ENCODE measurements at places on chromosomes 6 and 20.

- peak; percentile 4 for DNase-seq
These were observed 310.7 kb upstream of the PREP start for GRCh38 chr6:105713474-105714118.

GRCh38 chr20:44979090-44979621, 12.8 kb downstream of the STK4 start:
- DNase-seq, result no peak

DNA sequence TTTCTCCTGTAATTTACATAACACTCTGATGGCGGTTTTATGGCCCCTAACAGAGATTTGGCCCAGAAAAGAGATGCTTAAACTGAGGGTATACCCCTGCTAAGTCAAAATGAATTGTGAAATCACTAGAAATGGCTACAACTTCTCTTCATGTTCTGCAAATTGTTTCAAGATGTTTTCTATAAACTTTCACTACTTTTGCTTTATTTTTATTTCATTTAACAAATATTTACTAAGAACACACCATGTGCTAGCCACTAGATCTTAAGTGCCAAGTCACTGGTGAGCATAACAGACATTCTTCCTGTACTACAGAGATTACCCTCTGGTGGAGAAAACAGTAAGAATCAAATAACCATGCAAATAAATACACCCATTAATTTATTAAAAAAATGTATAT, 87.6 kb downstream of the KCNQ5 start:
- DNase-seq, result no peak

GRCh38 chr20:47271046-47271615, 85.4 kb downstream of the ZMYND8 start:
- no peak for DNase-seq

- no peak for DNase-seq
These were observed 90.6 kb upstream of the B3GAT2 start for GRCh38 chr6:71047417-71047816.

DNA sequence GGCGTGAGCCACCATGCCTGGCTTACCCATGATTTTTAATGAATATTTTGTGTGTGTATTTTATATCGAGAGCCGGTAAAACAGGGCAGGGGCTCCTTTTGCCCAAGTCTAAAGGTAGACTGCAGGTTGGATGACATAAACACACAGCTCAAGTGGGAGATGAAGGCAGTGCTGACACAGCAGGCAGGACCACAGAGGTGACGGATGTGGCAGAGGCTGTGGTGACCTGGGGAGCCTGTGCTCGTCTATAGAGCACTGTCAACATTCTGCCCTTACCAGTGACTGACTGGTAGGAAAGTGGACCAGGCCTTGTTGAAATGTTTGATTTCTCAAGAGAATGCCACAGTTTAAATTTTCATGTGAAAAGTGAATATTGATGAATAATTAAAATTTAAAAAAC, 137.5 kb downstream of the ZFP64 start:
- DNase-seq, result no peak

GRCh38 chr6:33417128-33417902, 592 bp downstream of the CUTA start:
- DNase-seq, result peak; percentile 88

DNA sequence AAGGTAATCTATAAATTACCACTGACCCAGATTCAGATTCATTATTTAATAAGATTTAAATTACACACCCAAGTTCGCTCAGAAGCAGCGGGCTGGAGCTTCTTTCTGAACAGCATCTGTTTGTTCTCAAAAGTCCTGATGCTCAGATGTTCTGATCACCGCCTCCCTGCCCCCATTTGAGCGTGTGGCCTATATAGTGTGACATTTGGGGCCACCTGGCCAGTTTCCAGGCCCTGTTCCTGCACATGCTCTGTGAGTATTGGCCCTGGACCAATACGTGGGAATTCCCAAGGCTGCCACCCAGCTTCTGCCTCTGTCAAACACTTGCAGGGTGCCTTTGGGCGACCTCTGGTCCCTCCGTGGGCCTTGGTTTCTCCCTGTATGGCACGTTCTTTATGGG, 228.8 kb downstream of the TFAP2C start:
- DNase-seq, result no peak

DNA sequence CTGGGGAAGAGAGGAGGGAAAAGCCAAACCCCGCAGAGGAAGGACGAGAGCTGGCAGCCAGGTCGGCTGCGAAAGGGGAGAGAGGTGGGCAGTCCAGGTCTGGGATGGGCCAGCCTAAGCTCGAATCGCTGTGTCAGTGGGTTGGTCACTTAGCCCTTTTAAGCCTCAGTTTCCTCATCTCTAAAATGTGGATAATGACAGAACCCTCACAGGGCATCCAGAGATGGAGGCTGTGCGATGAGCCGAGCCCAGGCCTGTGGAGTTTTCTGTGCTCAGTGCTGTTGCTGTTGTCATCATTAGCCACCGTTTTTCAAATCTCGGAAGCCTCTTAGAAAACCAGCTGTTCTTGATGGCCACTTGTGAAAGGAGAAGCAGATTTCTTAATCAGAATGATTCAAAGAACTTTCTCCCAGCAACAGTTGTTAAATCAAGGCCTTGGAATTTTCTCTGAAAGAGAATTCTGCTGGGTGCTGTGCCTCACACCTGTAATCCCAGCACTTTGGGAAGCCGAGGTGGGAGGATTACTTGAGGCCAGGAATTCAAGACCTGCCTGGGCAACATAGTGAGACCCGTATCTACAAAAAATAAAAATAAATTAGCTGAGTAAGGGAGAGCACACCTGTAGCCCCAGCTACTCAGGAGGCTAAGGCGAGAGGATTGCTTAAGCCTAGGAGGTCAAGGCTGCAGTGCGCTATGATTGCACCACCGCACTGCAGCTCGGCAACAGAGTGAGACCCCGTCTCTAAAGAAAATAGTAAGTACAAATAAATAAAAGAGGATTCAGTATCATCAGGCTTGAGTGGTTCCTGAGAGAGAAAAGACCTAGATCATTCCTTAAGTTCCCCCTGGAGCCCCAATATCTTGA, 46.3 kb upstream of the ENTPD6 start:
- no peak for DNase-seq

DNA sequence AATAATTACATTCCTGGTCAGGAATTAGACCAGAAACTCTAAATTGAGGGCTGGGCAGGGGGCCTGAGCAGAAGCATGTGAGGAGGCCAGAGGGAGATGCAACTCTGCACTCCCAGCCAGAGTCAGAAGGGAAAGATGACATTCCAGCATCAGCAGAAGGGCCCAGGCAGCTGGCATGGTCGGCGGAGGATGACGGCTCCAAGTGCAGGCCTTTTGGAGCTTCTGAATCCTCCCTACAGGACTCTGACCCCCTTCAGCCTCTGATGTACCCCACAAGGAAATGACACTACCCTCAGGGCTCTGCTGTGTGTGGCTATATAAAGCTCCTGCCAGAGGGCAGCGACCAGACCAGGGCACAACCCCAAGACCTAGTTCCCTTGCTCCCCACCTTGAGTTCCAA, 1.9 kb downstream of the LRFN2 start:
- DNase-seq, result no peak

DNA sequence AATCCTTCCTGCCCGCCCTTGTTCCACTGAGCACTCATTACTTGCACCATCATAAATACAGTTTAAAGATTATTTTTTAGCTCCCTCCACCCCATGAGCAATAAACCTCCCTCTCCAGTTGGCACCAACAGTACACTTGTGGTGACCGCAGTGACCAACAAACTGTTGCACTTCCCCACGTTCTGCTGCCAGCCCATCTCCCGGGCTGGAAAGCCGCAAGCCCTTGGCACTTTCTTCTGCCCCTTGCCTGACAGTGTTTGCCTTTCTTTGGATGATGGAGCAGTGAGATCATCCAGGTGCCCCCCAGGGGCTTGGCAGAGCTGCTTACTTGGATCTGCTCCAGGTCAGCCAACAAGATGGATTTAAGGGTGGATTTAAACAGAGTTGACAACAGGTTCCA, 21.6 kb downstream of the KCNB1 start:
- DNase-seq, result no peak

DNA sequence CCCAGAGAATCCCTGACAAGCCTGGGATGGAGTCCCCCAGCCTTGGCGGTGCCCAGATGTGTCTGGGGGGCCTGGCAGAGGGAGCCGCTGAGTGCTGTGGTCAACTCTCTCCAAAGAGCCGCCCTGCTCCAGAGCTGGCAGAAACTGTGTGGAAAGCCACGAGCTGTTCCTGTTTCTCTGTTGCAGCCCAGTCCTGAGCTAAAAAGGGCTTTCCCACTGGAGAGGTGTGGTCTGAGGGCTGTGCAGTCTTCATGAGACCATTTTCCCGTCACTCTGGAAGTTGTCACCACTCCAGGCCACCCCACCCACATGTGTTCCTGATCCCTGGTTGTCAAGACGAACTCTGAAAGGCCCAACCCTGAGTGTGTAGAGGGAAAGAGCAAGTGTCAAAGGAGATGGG, 99.7 kb upstream of the KCNK16 start:
- no peak for DNase-seq

GRCh38 chr6:158270389-158271127, 41.7 kb upstream of the TULP4 start:
- no peak for DNase-seq

DNA sequence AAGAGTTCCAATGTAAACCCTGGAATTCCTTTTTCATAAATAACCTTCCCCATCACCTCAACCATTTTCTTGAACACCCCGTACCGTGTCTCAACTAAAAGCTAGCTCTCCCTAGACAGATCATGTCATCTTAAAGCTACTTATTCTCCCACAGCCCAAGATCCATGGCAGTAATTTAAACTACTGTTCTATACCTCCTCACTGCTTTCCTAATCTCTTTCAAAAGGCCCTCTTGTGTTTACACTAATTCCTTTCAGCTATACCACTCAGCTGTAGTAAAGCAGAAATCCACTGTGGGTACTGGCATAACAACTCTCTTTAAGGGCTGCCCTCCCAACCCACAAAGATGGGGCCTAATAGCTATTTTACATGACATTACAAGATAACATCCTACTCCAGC, 67.5 kb downstream of the RNGTT start:
- DNase-seq, result no peak

DNA sequence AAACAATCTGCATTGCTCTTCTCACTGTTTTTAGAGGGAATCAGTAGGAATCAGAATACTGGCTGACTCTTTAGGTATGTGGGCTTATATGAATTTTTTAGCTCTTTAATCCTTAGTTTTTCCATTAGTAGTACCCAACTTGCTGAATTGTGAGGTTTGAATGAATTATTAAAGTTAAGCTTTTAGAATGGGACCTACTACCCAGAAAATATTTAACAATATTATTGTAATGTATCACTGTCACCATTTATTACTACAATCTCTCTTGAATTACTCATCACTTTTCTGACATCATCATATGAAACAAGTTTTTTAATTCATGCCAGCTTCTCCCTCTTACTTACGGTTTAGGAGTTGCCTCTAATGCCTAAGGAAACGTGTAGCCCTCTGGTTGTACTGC, 212.7 kb downstream of the BCKDHB start:
- DNase-seq, result peak; percentile 82

DNA sequence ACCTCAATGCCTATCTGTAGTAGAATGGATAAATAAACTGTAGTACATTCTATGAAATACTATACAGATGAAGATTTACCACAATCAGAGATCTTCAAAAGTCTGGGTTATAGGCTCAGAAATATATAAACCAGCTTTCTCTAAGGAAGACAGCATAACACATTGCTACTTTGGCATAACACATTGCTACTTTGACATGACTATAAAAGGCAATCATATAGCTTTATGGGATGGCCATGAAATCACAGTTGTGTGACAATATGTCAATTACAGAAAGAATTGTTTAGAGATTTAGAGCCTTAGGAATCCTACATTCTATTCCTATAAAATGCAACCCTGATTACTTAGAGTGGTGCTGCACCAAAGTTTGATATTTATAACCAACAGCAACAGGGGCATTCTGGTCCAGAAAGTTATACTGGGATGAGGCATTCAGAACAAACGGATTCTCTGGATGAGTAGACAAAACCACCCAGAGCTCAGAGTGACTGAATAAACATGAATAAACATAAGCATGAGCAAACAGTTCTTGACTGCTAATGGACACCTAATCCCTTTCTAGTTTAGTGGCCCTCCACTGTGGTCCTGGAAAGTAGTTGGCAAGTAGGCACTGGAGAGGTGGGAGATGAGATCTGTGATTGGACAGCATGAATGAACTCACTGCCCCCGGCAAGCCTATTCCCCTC, 12.0 kb downstream of the TTI1 start:
- no peak for DNase-seq

DNA sequence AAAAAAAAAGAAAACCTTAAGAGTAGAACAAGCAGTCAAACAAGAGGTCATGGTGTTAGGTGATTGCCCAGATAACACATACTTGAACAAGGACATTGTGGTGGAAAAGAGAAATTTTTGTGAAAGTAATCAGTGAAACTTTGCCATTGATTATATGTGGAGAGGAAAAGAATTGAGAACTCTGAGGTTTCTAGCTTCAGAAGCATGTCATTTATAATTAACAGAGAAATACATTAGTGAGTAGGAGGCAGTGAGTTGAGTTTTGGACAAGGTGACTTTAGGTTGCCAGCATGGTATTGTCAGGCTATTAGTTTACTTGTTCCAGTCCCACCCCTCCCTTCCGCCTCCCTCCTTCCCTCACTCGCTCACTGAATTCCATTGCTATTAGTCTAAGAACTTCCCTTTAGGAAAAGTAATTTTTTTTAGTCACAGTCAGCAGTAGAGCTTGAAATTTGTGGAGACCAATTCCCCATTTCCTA, 17.2 kb downstream of the TAB2 start:
- DNase-seq, result peak; percentile 87

GRCh38 chr20:63051911-63052310, 45.1 kb upstream of the BHLHE23 start:
- DNase-seq, result no peak

DNA sequence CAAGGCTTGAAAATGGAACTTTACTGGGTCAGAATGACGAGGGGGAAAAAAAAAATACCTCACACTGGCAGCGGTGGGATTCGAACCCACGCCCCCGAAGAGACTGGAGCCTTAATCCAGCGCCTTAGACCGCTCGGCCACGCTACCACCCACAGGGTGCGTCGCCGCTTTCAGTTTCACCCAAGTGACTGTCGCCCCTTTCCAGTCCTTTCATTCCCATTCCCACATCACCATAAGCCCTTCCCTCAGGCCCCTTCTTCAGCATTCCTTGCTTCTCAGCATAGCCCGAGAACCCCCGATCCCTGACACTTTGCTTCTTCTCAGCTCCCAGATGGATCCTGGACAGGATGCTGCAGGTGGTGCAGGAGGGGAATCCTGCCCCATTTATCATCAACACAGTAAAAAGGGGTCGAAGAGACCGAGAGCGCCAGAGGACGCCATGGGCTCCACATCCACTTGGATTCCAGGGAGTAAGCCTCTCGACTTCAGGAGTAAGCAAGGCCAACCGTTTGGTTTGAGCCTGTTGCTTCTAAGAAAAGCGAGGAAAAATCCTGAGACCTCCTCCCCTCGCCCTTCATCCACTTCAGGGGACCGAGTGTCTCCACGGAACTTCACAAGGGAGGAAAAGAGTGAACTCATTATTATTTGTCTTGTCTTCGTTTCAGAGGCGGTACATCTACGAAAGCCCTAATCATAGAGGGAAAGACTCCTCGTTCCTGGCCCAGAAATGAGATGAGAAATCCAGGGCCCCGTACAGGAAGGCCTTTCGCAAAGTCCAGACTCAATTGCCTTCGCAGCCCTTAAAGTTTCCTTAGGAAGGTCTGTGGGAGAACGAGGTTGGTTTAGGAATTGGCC, 20.0 kb upstream of the TRIM27 start:
- DNase-seq, result peak; percentile 80

GRCh38 chr6:155881826-155882526, 426.3 kb upstream of the NOX3 start:
- DNase-seq, result no peak

All from fibroblast of skin of back (primary cell).